CD4-positive, alpha-beta T cell treated with Interleukin-15 for 4 hours (primary cell): ENCODE measurements at places on chromosomes 16 and 17.

GRCh38 chr17:57972151-57972550 lies 15.9 kb downstream of the VEZF1 start:
- DNase-seq: no peak

DNA sequence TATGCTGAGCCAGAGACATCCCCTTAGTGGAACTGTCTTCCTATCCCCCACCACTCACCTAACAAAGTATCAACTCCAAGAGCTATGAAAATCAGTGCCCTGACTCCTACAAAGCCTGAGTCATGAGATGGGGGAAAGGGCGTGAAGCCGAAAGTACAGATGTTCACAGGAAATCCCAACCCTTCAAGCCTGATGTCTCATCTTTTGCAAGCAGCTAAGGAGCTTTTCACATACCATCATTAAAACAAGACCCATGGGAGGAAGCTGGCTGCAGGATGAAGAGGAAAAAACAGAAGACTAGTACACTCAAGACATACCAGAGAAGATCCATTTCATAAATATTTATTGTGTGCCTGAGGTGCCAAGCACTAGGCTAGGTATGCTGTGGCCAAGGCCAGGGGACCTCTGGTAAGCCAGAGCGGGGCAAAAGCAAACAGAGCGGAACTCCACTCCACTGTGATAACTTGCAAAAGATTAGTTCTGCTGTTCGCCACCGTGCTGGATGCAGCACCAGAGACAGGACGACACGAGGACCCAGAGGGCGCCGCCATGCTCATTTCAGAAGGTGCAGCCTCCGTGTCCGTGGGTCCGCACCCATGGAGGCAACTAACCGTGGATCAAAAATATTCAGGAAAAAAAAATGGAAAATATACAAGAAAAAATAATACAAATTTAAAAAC lies 4.5 kb upstream of the MNT start:
- no peak for DNase-seq

- no peak for DNase-seq
Observed at GRCh38 chr17:13051915-13052314, 34.1 kb upstream of the ELAC2 start.

DNA sequence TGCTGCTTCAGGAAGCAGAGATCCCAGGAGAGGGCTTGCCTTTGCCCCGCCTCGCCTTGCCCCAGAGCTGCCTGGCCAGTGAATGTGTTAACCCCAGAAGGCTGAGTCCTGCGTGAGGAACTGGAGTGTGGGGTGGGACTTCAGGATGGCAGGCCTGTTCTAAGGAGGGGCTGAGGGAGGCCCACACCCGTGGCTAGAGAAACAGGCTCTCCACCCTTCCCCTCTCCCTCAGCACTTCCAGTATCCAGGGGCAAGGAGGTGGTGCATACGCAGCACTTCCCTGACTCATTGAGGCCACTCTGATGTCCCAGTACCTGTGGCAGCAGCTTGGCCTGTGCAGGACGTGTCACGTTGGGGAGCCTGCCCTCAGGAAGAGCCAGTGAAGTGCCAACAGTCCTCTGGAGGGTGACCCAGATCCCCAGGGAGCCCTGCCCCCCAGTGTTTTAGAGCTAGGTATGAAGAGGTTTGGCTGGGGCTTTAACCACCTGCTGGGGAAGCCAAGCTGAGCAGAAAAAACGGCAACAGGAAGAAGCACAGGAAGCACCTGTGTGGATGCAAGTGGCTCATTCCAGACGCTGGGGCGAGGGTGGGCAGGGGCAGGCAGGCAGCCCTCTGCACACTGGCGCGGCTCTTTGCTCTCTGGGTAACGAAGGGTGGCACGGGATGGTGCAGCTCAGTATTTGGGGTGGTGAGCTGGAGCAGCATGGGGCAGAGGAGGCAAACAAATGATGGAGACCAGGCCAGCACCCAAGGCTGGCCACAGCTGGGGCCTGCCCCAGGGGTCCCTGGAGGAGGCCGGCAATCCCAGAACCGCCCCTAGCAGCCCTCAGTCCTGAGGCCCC lies 14.7 kb upstream of the CTCF start:
- DNase-seq: peak; percentile 42

DNA sequence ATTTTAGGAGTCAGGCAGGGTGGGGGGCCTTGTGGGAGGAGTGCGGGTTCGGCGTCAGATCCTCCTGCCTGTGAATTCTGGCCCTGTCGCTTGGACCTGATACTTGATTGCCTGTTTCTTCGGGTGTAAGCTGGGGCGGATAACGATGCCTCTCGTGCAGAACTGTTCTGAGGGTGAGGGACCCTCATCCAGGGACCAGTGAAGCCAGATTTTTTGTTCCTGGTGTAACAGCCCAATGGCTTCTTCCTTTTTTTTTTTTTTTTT lies 1.3 kb downstream of the TBCD start:
- DNase-seq: no peak

DNA sequence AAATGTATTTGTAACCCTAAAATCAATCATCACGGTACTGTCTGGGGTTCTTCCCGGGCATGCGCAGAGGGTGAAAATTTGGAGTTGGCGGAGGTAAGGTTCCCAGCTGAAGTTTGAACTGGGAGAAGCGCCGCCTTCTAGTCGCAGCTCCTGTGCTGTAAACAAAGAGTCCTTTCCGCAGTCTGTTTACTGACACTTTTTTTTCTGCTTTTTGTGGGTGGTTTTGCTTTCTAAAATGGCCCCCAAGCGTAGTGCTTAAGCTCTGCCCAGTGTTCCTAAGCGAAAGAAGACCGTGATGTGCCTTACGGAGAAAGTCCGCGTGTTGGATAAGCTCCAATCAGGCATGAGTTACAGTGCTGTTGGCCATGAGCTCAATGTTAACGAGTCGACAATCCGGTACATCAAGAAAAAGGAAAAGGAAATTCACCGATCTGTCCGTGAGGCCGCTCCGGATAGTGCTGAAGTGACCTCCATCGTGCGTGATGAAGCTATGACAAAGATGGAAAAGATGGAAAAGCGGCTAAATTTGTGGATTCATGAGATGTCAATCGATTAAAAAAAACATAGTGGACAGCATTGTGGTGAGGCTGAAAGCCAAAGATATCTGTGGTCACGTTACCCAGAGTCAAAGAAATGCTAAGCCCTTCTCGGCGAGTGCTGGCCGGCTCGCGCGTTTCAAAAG lies 570 bp upstream of the CFDP1 start:
- peak; percentile 79 for DNase-seq

GRCh38 chr16:2150418-2151187 lies 2.2 kb downstream of the RAB26 start:
- DNase-seq: no peak

GRCh38 chr17:61833536-61834193 lies 29.7 kb downstream of the BRIP1 start:
- no peak for DNase-seq

DNA sequence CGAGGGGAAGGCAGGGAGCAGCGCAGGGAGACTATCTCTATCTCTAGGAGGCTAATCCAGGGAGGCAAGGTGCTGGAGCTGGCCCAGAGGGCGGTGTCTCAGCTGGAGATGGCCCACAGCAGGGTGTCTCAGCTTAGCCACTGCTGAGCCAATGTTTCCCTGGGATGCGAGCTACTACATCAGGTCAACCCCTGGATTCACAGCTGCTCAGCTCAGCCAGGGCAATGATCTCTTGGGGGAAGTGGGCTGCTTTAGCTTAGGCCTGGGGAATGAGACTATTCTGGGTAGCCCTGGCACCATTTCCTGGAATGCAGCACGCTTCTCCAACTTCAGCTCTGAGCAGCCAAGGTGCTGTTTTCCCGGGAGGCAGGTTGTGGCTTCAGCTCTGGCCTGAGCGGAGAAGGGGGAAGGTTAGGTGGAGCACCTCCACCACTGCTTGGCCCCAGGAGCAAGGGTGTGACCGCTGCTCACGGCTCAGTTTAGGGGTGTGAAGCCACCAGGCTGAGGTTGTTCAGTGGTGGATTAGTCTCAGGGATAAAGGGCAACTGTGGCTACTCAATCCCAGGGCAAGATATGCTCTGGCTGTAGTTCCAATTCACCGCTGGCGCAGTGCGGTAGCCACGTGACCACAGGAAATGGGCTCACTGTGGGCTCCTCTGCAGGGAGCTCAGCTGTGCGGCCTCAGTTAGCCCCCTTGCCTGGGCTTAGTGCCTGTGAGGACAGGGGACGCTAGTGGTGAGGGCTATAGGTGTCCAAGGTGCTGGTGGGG lies 5.2 kb upstream of the PRSS21 start:
- no peak for DNase-seq

- DNase-seq: no peak
Observed at GRCh38 chr17:73419881-73420280, 108.1 kb upstream of the CDC42EP4 start.

- DNase-seq: no peak
Observed at GRCh38 chr17:39099663-39100286, 51.7 kb downstream of the PLXDC1 start.
